Muscle of arm (tissue), 14 donors: ENCODE measurements at places on chromosomes 3 and 15. TPM values are rescaled to one million over a fixed set of nuclear protein-coding genes. Genes with fewer than 3 reads are reported as not detected.

The GABRB3 gene
- 2.2 TPM for polyA plus RNA-seq

The ATP13A4 gene
- polyA plus RNA-seq: 1.3 TPM

The TMC3 gene
- polyA plus RNA-seq: 0.06 TPM

The ANO10 gene
- polyA plus RNA-seq: 21.2 TPM

The NAALADL2 gene
- 3.4 TPM for polyA plus RNA-seq

The PAQR5 gene
- polyA plus RNA-seq: 2.6 TPM

The TPRA1 gene
- 15.4 TPM for polyA plus RNA-seq

The FSD2 gene
- 70.5 TPM for polyA plus RNA-seq

The IMPG2 gene
- polyA plus RNA-seq: 0.94 TPM

The NR2F2 gene
- polyA plus RNA-seq: 49.6 TPM

The POPDC2 gene
- polyA plus RNA-seq: 36.4 TPM

The PPP2R3A gene
- not detected for polyA plus RNA-seq

The STXBP5L gene
- not detected for polyA plus RNA-seq

The KCNH8 gene
- polyA plus RNA-seq: not detected

The MFAP1 gene
- polyA plus RNA-seq: 31.7 TPM

The CIB2 gene
- 8.5 TPM for polyA plus RNA-seq

The GP5 gene
- not detected for polyA plus RNA-seq

The EXD1 gene
- polyA plus RNA-seq: not detected

The TAGLN3 gene
- polyA plus RNA-seq: not detected

The TRPM1 gene
- 1.1 TPM for polyA plus RNA-seq

The PRTG gene
- polyA plus RNA-seq: 4.0 TPM

The DLEC1 gene
- 0.20 TPM for polyA plus RNA-seq

The BRPF1 gene
- polyA plus RNA-seq: 13.5 TPM

The SH3BP5 gene
- 66.6 TPM for polyA plus RNA-seq

The FBXL2 gene
- polyA plus RNA-seq: 9.0 TPM

The TNFSF10 gene
- 13.4 TPM for polyA plus RNA-seq

The CD86 gene
- 4.8 TPM for polyA plus RNA-seq

The MYZAP gene
- 2.5 TPM for polyA plus RNA-seq

The PTX3 gene
- 7.5 TPM for polyA plus RNA-seq

The ASB14 gene
- 1.6 TPM for polyA plus RNA-seq

The C3orf20 gene
- not detected for polyA plus RNA-seq

The RTP1 gene
- polyA plus RNA-seq: 0.44 TPM

The LYZL4 gene
- not detected for polyA plus RNA-seq

The CDHR4 gene
- not detected for polyA plus RNA-seq

The THUMPD3 gene
- polyA plus RNA-seq: 40.9 TPM

The GOLGA8N gene
- not detected for polyA plus RNA-seq

The ROBO2 gene
- polyA plus RNA-seq: 57.4 TPM

The HCN4 gene
- not detected for polyA plus RNA-seq

The KCNMB3 gene
- 4.6 TPM for polyA plus RNA-seq

The CCR3 gene
- polyA plus RNA-seq: not detected

The DNAH1 gene
- 8.9 TPM for polyA plus RNA-seq

The CX3CR1 gene
- 4.4 TPM for polyA plus RNA-seq

The ZNF445 gene
- 17.2 TPM for polyA plus RNA-seq

The GRAMD1C gene
- polyA plus RNA-seq: 2.2 TPM
